Suppressor macrophage treated with lipopolysaccharide for 4 hours (primary cell): ENCODE measurements at places on chromosomes 12 and 14.
A peak's percentile ranks its signal among the peaks of the same experiment; 100 is the strongest.

DNA sequence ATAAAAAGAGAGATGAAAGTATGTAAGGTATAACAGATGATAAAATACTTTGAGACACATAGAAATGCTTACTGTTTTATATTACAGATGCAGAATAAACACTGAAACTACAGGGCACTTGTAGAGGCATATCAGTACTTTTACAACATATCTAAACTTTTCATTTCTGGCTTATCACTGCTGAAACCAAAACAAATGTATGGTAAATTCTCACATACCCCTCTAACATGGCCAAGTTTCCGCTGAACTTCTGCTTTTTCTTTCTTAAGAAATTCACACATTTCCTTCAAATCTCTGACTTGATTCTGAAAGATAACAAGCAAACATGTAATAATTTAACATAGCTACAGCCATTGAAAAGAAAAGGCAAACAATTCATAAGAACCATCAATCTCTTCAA lies 33.3 kb upstream of the C12orf50 start:
- no peak for DNase-seq

- no peak for DNase-seq
Observed at GRCh38 chr14:56944397-56944796, 134.1 kb upstream of the OTX2 start.

- DNase-seq: peak; percentile 93
Observed at GRCh38 chr14:68695326-68695768, 97.5 kb downstream of the ZFP36L1 start.

- DNase-seq: no peak
Observed at GRCh38 chr12:8143261-8143660, 13.6 kb upstream of the ZNF705A start.

GRCh38 chr14:95255487-95255886 lies 64.2 kb downstream of the CLMN start:
- peak; percentile 92 for DNase-seq

- DNase-seq: no peak
Observed at GRCh38 chr12:132672678-132673077, 14.5 kb downstream of the POLE start.

DNA sequence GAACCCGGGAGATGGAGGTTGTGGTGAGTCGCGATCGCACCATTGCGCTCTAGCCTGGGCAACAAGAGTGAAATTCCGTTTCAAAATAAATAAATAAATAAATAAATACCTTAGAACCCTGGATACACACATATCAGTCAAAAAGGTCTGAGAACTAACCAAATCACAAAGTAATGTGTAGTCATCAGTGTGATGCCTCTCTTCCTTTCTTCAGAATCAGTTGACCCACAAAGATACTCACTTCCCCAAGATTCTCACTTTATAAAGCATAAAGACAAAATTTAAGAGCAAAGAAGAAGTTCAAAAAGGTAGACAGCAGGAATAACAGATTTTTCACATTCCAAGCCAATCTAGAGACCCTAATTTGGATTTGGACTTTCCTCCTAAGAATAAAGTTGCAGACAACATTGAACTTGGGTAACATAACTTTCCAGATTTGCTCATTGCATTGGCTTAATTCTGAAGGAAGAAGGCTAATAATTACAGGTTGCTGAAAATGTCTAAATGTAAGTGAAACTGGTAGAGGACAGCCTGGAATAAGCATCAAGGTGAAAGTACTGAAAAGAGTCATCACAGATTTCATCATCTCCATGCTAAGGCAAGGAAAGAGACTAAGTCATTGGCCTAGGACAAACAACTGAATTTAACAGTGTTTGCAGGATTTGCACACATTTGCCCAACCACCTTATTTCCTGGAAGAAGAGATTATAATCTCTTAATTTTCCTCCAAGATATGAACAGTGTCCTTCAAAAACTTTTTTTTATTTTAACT lies 17.4 kb downstream of the TMED10 start:
- peak; percentile 39 for DNase-seq

GRCh38 chr14:68135566-68135965 lies 316.0 kb downstream of the RAD51B start:
- DNase-seq: no peak

DNA sequence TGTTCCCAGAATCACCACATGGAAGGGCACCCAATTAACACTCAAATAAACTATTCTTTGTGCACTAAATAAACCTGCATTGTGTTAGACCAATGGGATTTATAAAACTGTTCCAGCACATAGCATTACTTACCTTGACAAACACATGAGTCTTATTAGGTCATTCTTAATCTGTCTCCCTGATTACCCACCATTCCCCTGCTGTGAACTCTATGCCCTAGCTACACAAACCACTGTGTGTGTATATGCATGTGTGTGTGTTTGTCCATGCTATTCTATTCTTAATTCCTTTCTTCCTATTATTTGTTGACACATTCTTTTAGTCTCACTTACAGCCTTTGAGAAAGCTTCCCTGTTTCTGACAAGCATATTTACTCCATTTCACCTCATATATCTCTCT lies 303.6 kb upstream of the GARIN6 start:
- DNase-seq: no peak

DNA sequence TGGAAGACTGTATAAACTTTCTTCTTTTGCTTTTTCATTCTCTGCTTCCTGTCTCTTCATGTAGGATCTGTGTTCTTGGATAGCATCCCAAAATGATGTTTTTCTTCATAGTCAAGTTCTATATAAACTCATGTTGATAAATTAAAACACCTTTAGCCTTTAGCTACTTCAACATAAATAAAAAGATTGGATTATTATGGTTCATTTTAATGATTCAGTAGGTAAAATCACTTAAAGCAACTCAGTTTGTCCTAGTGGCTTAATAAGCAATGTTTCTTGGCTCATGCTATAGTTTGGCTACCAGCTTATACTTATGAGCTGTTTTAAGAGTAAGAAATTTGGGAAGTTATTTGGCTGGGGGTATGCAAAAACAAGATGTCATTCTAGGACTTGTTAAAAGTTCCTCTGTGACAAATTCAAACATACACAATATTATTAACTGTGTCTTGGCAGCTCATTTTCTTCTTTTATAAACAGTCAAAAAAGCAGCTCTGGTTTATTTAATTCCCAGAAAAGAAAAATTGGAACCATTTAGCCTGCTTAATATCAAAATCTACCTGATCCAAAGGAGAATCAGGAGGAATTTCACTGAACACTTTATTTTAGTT lies 111.4 kb downstream of the TMTC3 start:
- DNase-seq: no peak

- DNase-seq: peak; percentile 98
Observed at GRCh38 chr12:51922762-51923505, 15.6 kb downstream of the ACVRL1 start.

- DNase-seq: no peak
Observed at GRCh38 chr12:58066296-58066695, 124.9 kb downstream of the ATP23 start.

- DNase-seq: no peak
Observed at GRCh38 chr12:28059668-28060067, 87.1 kb upstream of the PTHLH start.

DNA sequence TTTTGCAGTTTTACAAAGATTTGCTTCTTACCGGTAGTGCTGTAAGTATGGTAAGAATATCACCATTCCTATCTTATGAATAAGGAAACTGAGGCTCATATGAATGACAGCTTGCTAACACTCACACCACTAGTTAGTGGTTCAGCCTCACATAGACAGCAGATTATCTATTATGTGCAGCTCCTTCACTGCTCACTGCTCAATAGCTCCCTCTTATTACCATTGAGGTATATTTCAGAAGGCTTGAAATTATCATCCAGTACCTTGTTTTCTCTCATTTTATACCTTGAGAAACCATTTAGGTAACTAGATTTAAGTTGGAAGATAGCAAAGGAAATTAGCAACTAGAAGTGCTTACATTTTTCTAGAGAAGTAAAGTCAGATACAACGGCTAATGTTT lies 15.5 kb downstream of the RIC8B start:
- DNase-seq: no peak

DNA sequence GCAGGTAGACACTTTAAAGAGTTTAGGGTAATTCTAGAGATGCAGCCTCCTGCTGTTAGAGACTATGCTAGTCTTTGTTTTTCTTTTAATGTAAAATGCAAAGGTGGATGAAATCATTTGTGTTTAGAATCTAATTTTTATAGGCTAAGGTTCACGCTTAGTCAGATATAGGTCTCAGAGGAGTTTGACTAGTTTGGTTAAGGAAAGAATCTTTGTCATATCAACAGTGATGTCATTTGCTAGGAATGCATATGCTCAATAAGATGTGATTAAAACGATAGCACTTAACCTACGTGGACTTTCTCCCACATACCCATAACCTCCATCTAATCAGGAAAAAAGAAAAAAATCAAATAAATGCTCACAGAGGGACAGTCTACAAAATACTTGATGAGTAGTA lies 859.3 kb upstream of the ATXN7L3B start:
- DNase-seq: no peak

GRCh38 chr14:91380610-91381371 lies 36.8 kb downstream of the CCDC88C start:
- DNase-seq: no peak

DNA sequence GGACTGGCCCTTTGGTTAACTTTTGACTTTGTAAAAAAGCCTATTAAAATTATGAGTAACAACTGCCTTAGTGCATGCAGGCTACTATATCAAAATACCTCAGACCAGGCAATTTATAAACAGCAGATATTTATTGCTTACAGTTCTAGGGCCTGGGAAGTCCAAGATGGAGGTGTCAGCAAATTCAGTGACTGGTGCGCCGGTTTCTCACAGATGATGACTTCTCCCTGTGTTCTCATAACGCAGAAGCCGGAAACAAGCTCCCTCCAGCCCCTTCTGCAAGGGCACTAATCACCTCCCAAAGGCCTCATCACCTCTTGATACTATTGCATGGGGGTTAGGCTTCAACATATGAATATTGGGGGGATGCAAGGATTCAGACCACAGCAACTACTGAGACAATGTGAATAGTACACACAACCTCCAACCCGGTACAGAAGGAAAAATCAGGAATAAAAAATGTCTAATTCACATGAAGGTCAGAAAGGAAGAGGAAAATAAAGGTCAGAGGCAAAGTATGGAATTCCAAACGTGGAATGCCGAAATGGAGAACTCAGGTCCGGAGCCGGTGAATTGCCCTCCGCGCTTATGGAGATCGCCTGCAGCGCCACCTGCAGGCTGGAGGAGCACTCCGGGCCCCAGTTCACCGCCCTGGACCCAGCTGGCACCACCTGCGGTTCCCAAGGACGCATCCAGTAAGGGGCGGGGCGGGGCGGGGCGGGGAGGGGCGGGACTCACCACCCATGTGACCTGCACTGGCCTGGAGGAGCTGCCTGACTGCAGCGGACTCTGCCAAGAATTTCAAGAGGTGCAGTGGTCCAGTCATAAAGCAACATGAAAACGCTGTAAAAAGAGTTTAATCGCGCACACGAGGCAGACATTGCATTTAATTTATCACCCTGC lies 203.4 kb downstream of the KIF26A start:
- peak; percentile 49 for DNase-seq

DNA sequence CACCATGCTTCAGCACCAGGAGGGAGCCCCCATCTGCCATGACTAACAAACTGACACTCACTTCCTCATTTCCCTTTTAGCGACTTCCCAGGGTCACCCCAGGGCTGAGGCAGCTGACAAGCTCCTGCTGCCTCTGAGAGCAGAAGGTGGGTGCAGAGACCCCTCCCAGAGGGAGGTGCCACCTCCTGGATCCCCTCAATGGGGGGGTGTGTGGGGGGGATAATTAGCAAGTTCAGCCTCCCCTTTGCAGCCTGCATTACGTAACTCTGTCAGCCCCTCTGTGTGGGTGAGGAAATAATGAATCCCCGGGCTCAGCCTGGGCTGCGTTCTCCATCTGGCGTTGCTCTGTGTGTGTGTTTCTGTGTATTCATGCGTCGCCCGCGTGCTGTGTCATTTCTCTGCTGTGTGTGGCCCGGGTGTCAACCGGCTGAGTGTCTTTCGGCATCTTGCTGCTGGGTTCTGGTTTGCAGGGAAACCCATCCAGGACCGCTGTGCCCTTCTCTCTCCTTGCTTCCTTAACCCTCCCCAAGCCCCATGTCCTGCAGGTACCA lies 28.0 kb downstream of the NOS1 start:
- DNase-seq: peak; percentile 12

DNA sequence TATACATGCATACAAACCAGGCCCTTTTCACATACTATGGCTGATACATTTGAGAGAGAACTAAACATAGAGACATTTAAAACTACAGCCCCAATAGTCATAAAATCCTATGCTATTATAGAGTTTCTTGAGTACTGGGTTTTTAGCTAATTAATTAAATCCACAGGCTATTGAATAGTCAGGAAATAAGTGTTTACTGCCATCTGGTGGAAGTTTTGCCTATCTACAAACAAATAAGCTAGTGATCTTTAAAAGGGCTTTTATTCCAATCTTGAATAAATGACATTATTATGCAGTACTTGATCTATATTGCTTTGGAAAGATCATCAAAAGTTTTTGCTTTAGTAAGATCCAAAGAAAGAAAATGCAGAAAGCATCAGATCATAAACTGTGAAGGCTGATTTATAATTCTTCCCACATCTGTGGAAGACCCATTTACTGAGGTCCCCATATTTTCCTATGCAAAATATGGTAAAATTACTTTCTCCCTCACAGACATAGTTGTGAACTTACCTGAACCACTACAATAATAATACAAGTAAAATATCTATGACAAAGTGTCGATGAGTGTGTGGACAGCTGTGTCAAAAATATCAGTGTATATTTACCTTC lies 131.3 kb downstream of the ITPR2 start:
- peak; percentile 56 for DNase-seq

DNA sequence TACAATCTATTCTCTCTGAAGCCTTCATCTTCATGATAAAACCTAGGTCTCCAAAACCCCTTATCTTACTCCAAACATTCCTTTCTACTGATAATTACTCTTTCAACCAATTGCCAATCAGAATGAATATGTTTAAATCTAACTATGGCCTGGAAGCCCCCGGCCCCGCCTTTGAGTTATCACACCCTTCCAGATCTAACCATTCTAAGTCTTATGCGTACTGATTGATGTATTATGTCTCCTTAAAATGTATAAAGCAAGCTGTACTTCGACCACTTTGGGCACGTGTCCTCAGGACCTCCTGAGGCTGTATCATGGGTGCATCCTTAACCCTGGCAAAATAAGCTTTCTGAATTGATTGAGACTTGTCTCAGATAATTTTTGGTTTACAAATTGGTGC lies 14.4 kb downstream of the PABPN1 start:
- no peak for DNase-seq

DNA sequence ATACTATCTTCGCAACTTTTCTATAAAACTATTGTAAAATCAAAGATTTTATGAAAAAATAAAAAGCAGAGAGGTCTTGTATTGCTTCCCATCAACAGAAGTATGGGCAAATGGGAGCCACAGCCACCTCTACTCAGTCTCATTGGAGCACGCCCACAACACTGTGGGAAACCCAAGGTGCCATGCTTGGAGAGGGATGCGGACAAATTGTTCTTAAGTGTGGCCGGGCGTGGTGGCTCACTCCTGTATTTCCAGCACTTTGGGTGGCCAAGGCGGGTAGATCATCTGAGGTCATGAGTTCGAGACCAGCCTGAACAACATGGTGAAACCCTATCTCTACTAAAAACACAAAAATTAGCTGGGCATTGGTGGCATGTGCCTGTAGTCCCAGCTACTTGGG lies 498.2 kb upstream of the SOX5 start:
- no peak for DNase-seq

GRCh38 chr14:82850576-82850975 lies 1316.9 kb upstream of the SEL1L start:
- DNase-seq: no peak

GRCh38 chr12:120488057-120488640 lies 7.8 kb upstream of the DYNLL1 start:
- no peak for DNase-seq

GRCh38 chr14:67416085-67416484 lies 4.1 kb upstream of the PLEK2 start:
- DNase-seq: no peak

GRCh38 chr12:94557746-94558295 lies 92.5 kb downstream of the TMCC3 start:
- peak; percentile 56 for DNase-seq
